ENCODE measurements at places on chromosomes 11 and 22.
A peak's percentile ranks its signal among the peaks of the same experiment; 100 is the strongest.

- no peak for DNase-seq
These were observed 100.9 kb downstream of the FAM76B start for GRCh38 chr11:95688501-95689222.

- peak; percentile 64 for DNase-seq
These were observed 1.3 kb downstream of the PLEKHA7 start for GRCh38 chr11:17012712-17013547.

DNA sequence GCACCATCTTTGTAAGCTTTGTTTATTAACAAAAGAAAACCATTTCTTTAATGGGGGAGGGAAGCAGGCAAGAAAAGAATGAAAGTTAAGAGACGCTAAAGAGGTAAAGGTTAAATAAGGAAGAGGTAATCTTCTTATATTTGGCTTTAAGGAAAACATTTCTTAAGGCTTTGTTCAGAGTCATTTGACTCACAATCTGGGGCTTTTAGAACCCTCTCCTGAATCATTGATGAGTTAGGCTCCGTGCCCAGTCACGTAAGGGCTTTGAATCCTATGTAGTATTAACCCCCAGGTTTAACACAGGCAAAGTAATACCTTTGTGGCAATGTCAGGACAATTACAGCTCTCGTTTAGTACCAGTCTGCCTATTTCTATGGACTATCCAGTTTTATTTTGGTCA is 26.1 kb downstream of the MADD start:
- DNase-seq: no peak

- no peak for DNase-seq
These were observed 67.2 kb downstream of the USP35 start for GRCh38 chr11:78255919-78256318.

DNA sequence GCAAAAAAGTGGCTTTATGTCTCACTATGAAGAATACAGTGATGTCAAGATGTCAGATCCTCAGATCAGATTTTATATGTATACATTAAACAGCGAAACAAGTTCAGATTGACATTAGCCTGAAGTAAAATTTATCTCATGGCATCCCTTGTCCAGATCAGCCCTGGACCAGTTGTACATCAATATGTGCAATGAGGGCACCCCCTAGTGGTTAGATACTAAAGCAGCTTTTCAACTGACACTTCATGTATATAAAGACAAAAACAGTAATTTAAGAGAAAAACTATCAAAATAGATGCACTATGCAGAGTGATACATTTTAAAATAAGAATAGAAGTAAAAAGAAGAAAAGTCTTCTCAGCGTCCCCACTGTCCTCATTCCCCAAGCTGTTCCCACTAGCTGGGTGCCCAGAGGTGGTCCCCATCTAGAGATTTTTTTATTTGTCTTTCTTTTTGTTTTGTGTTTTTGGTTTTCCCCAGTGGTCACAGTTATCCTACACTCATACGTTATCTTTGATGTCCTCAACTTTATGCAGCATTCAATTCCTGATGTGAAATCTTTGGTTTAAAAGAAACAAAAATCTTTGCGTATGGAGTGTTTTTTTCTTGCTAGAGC is 2193.4 kb upstream of the RAG2 start:
- DNase-seq: no peak

GRCh38 chr22:41501209-41501608 is 32.3 kb downstream of the ACO2 start:
- DNase-seq: no peak

GRCh38 chr11:75996523-75997442 is 181.8 kb downstream of the UVRAG start:
- DNase-seq: no peak

DNA sequence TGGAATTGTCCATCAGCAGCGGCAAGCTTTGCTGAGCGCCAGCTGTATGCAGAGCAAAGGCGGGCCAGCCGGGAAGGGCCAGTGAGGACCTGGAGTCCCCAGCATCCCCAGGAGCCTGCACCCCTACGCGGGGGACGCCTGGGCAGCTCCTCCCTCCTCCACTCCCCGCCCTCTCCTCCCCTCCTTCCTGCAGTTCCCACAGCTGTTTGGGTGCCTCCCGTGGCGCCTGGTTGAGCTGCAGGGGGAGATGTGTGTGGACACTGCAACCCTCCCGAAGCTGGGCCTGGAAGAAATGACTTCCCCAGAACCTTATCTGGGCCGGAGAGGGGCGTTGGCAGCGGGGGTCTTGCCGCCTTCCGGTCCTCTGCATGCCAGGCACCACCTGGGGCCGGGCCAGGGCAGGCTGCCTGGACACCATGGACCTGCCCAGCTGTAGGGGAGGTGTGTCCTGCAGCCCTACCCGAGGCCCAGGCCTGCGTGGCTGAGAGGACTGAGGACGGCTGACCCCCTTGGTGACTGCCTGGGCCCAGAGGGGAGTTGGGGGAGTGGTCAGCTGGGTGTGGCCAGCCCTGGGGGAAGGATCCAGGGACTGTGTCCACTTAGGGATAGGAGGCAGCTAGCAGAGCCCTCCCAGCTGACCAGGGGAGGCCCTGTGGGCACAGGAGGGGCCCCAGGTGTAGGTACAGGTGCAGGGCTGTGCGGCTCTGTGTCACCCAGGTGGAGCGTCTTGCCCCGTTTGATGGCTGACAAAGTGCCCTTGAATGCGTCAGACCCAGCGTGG is 16.8 kb upstream of the MUC6 start:
- peak; percentile 61 for DNase-seq

DNA sequence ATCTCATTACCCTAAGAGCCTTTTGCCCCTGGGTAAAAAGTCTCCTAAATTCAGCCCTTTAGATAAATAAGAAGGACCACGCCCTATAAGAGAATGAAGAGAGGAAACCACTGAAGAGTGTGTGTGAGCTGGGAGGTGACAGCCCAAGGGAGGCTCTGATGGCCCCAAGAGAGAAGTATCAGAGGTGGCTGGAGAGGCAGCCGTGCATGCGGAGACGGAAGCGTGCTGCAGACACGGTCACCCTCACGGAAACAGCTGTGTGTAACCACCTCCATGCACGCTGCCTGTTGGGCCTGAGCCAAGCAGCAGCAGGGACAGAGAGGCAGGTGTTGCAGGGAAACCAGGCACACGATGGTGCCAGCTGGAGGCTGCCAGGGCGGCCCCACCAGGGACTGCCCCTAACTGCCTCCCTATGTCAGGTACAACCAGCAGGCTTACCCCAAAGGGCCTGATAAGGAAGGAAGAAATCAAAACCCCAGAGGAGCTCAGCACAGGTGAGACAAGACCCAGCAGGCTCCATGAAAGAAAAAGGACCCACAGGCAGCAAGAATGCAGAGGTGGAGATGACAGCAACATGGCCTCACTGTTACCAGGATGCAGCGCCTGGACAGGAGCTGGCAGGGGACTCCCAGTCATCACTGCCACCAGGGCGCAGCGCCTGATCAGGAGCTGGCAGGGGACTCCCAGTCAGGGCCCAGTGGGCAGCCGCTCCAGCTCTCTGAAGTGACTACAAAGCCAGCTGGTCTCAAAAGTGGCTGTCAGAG is 7.8 kb downstream of the LARGE2 start:
- DNase-seq: peak; percentile 80
